ENCODE measurements at places on chromosomes 2 and 18. TPM values are rescaled to one million over a fixed set of nuclear protein-coding genes. Genes with fewer than 3 reads are reported as not detected.

The TGIF1 gene
- 261 TPM for total RNA-seq

The CTDP1 gene
- 33.7 TPM for total RNA-seq

The AGXT gene
- total RNA-seq: not detected

The FAM124B gene
- total RNA-seq: 0.83 TPM

The CAPN13 gene
- 5.0 TPM for total RNA-seq

The STON1 gene
- total RNA-seq: 5.5 TPM

DNA sequence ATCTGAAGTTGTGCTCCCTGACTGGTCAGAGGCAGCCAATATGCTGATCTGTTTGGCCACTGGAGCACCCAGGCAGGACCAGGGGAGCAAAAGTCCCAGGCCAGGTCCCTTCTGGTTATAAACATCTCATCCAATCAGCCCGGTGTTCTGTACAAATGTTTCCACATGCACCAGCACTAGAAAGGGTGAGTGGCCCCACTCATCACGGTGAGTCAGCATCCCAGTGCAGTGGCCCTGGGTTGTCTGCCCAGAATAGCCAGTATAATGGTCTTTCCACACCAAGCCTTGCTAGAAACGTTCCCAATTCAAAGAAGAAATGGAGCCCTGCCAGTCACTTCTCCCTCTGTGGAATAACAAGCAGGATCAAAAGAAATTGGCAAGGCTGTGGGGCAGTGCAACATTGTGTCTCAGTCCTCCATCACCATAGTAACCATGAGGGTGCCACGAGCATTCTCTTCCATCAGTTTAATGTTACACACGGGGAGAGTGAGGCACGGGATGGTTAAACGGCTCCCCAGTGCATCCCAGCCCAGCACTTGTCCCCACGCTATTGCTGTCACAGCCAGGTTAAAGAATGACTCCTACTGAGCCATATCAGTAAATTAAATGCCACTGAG lies 174.9 kb downstream of the SEPTIN10 start:
- DNase-seq: no peak

GRCh38 chr18:50696929-50697328 lies 122.9 kb downstream of the MRO start:
- DNase-seq: no peak

DNA sequence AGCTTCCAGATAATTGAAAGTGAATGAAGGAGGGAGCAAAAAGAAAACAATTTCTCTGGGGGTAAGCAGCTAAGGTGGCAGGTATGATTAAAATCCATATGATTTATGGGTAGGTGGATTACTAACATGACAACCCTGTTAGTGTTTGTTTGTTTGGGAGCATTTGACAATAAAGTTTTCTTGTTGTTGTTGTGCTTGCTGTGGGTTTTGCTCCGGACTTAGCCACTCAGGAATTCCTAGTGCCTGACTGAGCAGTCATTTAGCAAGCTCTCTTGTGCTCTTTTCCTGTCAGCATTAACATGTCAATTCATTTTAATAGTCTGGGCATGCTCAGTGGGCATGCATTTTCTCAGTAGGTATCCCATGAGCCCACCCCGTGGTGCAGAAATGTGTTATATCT lies 674.8 kb upstream of the ZEB2 start:
- DNase-seq: no peak

- DNase-seq: no peak
Observed at GRCh38 chr18:7593218-7593819, 26.2 kb downstream of the PTPRM start.

- DNase-seq: peak; percentile 65
Observed at GRCh38 chr2:112724591-112725525, 4.0 kb downstream of the NT5DC4 start.

DNA sequence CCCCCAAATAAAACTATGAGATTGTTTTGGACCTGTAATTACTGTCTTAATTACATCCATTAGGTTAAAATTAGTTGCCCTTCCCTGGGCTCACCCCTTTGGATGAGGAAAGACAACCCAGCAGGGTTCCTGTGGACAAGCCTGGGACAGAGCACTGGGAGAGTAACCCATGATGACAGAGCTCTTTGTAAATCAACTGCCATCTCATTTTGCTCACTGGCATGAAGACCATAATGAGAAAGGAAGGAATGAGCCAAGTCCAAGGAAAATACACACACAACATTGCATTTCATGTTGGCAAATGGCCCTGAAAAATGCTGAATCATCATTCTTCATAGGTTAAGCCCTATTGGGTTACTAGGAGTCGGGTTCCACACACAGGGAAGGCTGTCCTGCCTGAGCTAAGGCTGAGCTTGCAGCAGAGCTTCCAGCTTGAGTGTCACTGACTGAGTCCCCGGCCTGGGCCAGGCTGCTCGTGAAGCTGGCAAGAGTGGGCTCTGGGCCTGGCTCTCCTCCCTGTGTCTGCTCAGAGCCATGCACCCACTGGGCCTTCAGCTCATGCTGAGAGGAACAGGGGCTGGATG lies 94.1 kb upstream of the ACAA2 start:
- no peak for DNase-seq

DNA sequence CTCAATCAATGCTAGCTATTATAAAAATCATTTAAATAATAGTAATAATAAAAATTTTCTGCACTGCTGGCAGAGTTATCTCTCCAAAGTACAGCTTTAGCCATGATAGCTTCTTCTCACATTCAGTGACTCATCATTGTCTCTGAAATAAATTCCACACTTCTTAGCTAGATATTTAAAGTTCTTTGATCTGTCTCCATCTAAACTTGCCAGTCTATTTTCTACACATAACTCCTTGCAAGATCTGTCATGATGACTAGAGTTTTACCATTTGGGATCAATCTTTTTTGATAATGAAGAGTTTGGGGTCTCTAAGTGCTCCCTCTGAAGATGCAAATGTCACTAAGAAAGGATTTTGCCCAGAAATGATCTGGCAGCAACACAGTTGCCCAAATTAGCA lies 155.4 kb upstream of the LHCGR start:
- DNase-seq: no peak

DNA sequence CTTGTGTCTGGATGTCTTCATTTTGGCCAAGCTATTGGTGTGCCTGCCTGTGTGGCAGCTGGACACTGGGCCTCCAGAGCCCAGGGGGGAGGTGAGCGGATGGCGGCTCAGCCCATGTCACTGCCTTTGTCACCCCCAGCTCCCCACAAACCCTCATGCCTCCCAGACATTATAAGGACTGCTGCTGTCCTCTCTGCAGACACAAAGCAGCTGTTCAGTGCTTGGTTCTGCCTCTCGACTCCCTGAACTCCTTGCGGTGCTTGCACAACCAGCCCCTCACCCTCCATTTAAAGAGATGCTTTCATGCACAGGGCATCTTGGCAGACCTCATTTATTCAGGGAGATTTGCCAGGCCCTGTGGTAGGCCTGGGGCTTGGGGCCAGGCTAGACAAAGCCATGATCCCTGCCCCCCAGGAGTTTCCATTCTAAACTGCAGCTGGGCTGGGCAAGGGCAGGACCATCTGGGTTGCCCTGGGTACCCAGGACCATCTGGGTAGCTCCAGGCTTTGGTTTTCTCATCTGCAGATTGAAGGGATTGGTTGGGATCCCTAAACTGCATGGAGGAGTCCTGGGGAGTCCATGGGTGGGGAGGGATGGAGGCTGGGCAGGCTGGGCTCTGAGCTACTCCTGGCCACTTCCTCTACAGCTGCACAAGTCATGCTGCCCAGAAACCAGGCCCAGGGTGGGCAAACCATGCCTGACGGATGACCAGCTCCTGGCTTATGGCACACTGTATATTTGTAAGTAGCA lies 168.5 kb downstream of the CELF4 start:
- DNase-seq: no peak

DNA sequence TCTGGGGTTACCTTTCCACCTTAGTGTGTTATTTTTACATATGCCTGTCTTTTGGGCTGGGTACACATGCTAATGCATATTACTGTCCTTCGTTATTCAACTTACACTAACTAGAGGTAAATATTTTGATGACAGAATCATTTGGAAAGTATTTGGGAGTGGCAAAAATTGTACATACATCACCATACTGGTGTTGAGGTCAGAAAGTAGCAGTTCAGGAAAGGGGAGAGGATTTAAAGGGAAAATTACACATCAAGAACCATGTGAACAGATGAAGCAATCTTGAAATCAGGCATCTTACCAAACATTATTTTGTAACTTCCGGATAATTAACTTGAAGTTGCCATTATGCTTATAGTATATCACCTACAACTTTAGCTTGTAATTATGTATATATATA lies 379.7 kb downstream of the RND3 start:
- no peak for DNase-seq

GRCh38 chr2:144330951-144331673 lies 188.8 kb downstream of the ZEB2 start:
- no peak for DNase-seq

- DNase-seq: no peak
Observed at GRCh38 chr2:111919794-111920608, 21.6 kb downstream of the MERTK start.

DNA sequence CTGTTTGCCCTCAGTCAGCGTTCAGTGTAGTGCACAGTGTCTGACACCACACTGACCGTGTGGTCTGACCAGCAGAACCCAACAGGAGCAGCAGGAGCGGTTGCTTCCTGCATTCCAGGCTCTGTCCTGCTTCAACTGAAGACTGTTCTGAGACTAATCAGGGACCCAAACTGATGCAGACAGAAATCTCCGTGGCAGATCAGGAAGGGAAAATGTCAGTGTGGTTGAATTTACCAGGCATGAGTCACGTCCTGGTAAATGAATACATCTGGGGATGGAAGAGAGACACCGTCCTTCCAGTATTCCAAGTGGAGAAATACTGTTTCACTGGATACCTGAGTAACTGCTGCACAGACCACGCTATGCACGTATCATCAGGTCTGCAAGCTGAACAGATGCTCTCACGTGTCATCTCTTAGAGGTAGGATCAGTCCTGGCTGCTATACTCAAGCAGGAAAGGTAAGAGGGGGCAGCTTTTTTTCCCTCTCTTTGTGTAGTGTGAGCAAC lies 223.6 kb upstream of the EPAS1 start:
- DNase-seq: no peak

DNA sequence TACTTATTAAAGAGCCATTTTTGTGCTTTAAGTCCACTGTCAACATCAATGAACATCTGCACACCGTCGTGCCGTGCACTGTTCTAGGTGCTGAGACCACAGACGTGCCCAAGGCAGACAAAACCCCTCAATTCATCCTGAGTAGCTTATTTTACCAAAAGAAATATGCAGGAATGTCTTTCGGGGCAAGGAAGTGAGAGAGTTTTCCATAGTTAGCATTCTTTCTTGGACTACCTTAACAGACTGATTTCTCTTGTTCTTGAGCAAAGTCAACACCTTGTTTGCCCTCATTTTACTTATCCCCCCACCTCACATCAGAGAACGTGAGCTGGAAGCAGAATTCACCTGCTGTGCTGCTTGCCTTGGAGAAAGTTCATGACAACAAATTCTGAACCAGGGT lies 69.3 kb downstream of the GATA6 start:
- no peak for DNase-seq

DNA sequence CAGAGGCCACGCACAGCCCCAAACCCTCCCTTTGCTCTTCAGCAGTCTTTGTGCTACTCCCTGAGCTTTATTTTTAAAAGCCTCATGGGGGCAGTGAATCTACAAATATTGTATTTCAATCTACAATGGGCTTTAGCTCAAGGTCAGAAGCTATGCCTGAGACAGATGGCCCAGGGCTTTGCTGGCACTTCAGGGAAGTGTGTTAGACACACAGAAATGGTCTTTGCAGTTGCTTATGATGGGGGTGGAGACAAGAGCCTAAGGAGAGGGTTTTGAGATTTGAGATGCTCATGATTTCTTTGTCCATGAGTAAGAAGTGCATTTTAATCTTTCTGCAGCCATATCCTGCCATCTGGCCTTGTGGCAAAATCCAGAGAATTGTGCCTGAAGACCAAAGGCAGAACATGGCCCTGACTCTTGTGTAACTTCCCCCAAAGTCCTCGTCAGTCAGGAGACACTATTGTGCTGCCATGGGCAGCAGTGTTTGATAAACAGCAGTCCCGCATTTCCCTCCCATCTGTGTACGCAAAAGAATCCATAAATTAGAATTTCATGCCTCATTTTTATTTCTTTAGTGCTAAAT lies 92.6 kb downstream of the VAPA start:
- DNase-seq: no peak

DNA sequence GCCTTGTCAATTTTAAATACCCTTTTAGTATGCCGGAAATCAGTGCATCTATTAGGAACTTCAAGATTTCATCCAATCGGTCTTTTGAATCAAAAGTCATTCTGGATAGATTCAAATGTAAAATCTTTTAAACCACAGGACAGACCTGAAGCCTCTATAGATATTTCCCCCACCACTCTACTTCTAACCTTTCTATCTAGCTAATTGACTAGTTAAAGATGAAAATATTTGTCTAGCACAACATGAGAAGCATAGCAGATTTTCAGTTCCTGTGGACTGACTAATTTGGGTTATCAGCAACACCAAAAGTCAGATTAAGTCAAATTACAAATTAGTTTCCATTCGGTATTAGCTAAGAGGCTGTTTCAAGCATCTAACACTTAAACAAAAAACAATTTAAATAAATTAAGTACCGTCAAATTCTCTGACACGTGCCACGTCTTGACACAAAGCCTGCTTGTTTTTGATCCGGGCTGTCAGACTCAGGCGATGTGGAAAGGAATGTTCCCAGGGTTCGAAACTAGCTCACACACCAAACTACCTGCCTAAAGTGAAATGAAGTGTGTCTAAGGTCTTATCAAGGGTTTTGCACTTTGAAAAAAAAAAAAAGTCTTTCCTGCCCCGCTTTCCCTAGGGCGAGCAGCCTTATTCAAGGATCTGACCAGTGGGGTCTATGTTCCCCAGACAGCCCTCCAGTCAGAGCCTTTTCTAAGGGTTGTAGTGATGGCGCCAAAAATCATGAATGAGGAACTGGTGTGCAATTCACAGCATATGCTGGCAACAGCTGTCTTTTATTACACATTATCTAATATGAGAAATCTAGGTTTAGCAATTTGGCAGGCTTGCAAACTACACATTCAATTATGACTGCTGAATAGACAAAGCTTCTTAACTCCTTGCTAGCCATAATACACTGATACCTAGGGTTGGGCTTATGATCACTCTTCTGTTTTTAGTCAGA lies 4.7 kb downstream of the CYTIP start:
- DNase-seq: no peak

DNA sequence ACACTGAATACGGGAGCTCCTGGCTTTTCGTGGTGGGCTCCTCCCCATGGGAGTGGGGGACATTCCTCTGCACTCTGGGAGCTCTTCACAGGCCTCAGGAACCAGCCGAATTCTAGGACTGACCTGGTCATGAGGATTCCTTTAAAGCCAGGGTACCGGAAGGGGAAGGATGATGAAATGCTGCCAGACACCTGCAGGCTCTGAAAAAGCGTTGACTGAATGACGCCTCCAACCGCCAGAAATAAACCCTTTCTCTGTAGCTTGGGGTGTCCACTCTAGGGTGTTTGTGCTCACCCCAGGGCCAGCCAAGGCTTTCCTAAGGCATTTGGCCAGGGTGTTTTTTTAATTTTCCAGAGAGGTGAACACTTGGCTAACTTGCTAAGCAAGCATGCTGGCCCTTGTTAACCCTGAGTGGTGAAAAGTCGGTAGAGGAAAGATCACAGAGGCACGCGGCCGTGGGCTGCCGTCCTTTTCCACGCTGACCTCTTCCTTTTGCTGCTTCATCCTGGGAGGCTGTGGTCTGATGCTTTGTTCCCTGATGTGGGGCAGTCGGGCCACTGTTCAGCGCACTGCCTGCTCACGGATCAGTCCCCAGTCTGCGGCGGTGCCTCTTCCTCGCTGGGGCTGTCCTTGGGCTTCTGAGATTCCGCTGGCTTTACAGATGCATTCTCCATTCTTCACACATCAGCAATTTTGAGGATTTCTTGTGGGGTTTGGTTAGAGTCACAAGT lies 32.0 kb downstream of the IMPA2 start:
- no peak for DNase-seq

- peak; percentile 81 for DNase-seq
Observed at GRCh38 chr2:25309402-25309801, 32.3 kb downstream of the DNMT3A start.

- DNase-seq: no peak
Observed at GRCh38 chr2:60519231-60519863, 34.1 kb downstream of the BCL11A start.
